ENCODE measurements at places on chromosomes 5 and 9.

DNA sequence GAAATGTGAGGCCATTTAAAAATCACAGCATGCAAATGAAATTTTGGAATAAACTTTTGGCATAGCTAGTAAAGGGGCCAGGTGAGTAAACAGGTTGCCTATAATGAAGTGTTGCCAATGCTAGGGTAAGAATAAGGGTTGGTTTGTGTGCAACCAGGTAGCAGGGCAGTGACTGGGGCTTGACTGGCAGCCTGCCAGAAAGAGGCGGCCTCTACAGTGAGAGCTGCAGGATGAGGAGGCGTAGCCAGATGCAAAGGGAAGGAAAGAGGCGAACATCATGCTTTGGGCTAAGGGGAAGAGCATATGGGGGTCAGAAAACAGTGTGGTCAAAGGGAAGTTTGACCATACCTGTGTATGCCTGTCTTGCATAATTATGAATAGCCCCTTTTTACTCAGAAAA lies 70.6 kb downstream of the MAST4 start:
- no peak for DNase-seq

DNA sequence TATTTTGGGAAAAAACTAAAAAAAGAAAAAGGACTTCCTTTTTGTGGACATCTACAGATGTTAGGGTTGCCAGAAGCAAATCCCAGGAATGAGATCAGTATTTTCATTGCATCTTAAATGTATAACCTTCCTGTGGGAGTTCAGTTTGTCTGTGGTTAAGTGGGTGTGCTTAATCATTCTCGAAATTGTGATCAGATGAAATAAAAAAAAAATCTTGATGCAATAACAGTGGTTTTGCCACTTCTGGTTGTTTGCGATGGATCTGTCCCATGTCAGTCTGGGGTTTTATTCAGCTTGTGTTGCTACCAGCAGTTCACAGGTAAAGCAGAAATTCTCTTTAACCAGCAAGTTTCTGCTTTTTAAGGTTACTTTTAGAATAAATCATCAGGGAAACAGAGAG lies 179.0 kb downstream of the MAN2A1 start:
- peak; percentile 68 for DNase-seq

DNA sequence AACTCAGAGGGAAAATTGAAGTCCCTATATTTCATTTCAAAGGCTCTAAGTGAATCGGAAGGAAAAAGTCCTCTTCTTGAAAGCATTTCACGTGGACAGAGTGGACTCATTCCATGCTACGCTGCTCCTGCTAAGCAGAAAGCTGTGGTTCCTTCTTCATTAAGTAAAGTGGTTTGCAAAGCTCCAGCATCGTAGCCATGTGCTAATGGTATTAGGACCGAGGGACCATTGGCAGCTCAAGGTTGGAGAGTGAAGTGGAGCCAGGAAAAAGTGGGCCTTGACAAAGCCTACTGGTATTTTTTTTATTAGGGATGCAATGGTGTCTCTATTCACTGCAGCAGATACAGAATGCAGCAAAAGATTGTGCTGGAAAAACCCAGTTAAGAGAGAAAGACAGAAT lies 16.4 kb upstream of the SEMA4D start:
- DNase-seq, result no peak

GRCh38 chr5:114387433-114387832 lies 25.6 kb downstream of the KCNN2 start:
- peak; percentile 59 for DNase-seq

DNA sequence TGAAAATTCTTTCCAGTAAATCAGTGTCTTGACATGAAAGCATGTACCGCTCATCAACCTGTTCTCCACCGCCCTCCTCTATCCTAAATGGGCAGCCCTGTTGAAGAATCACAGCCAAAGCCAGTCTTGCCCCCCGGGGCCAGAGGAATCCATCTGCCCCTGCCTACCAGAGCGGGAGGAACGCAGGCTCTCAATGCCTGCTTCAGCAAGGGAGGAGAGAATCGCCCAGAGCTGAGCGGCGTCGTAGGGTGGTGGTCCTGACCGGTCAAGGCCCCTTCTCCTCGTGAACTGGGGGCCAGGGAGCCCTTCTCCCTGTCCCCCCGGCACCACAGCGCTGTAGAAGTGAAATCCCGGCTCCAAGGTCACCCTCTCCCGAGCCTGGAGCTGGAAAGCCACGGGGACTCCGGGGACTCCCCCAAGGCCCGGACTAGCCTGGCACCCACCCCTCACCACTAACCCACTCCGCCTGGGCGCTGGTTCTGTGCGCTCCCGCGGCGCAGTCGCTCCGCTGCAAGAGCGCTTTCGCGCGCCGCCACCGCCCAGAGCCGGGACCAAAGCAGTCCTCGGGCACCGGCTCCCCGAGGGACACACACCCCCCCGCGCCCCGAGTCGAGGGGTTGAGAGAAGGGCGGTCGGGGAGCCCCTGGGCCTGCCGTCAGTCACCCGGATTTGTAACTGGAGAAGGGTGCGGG lies 718 bp upstream of the TMEM215 start:
- DNase-seq, result no peak

DNA sequence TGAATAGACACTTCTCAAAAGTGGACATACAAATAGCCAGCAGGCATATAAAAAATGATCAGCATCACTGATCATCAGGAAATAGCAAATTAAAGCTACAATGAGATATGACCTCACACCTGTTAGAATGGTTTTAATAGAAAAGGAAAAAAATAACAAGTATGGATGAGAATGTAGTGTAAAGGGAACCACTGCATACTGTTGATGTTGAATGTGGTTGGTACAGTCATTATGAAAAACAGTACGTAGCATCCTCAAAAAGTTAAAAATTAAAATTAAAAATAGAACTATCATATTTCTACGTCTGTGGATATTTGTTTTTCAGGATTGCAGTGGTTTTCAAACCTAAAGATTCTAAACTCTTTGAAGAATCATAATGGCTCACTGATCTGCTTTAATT lies 215.1 kb upstream of the NREP start:
- no peak for DNase-seq

GRCh38 chr5:87120518-87121303 lies 147.0 kb upstream of the RASA1 start:
- DNase-seq, result peak; percentile 94

GRCh38 chr5:101783241-101784013 lies 512.7 kb downstream of the SLCO4C1 start:
- DNase-seq, result no peak

DNA sequence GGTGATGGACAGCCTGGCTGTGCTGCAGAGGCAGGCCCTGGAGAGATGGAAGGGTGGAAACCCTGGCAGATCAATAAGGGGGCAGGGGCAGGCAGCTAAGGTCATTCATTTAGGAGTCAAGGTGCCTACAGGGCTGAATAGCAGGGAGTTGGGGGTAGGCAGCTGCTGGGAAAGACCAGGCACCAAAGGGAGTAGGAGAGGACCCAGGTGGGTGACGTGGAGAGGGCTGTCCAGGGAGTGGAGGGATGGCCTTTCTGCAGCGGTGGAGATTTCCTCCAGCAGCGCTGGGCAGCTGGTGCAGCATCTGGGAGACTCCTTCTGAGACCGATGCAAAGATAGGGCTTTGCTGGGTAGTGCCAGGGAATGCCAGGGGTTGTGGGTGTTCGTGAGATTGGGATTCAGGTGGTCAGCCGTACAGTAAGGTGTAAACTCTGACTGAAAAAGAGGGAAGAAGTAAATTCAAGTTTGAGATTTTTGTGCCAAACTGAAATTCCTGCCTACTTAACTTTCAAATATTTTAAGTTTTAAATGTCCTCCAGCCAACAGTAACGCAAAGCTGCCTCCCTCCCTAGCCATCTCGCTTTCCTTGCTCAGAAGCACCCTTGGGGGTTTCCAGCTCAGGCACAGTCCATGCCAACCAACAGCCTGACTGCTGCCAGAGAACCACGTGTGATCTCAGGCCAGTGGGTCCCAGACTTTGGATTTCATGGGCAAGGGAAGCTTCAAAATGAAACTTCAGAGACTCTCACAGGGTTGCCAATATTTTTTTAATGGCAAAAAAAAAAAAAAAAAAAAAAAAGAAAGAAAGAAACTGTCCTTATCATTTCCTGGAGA lies 18.6 kb upstream of the ANGPTL2 start:
- DNase-seq, result no peak

DNA sequence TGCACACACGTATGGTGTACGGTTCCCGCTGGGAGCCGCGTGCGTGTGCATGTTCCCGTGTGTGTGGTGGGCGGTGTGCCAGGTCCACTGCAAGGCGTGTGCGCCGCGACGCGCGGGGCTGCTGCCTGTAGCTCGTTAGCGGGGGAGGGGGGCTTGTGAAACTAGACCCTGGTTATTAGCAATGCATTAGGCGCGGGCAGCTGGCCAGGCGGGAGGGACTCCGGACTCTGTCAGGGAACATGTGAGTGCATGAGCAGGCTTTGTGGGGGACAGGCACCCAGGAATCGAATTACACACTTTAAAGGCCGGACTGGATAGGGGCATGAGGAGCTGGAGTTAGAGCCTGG lies 32.2 kb upstream of the ENHO start:
- no peak for DNase-seq

DNA sequence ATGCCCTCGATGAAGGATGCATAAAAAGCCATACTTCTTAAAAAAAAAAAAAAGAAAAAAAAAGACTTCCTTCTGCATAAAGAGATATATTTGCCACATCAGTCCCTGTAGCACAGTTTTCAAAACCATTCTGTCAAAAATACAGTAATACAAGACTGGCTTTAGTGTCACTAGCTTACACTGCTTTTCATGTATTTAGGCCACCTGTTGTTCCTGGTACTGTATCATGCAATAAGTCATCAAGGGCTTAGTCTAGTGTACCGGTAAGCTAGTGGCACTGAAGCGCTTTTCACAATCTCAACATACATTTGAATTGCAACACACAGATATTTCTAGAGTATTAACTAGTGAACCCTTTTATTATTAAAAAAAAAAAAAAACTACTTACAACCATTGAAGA lies 231.2 kb downstream of the NFIB start:
- no peak for DNase-seq

DNA sequence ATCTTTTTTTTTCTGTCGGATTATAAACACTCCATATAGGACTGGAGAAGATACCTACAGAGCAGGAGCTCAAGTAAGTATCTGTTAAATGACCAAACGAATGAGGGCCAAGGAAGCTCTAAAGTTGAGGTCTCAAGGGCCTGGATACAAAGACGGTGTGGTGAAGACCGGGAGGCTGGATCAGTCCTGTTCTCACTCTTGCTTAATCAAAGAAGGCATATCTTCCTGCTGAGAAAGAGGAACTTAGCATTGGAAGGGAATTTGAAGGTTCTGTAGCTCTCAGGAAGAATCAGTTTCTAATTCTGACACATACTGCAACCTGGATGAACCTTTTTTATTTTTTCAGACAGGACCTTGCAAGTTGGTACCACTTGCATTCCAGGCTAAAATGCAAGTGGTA lies 28.3 kb upstream of the PAX5 start:
- DNase-seq, result no peak
